Stimulated activated naive B cell treated with anti-CD40 and anti-IgM and Interleukin-4, amounts not matched to agents 10 μg/mL and 1 μg/mL and 100 μg/mL, for 72 hours (primary cell): ENCODE measurements at places on chromosomes 1 and 21.

- no peaks in the 10 kb centered on the region for H3K27me3 ChIP-seq
- peak overlapping the region; percentile 61 for H3K27ac ChIP-seq
- DNase-seq = no peak
- peaks cover 48% of the 10 kb centered on the region for H3K36me3 ChIP-seq
- H3K4me3 ChIP-seq = no peak overlapping the region
Measured at GRCh38 chr1:205792961-205793673, 17.8 kb upstream of the RAB29 start.

DNA sequence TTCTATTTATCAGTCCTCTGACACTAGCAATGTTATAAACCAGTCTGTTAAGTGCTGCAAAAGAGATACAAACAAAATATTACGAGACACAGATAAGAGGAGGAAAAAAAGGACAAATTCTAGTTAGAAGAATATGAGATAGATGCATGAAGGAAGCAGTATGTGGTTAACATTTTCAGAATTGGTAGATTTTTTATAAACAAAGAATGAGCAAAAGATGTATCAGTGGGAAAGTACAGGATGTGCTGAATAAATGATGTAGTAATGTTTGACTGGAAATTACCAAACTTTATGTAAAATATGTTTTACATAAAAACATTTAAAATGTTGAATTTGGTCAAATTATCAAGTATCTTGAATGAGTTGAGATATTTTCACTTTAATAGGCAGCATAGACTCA, 574.2 kb downstream of the NUF2 start:
- no peaks in the 10 kb centered on the region for H3K27me3 ChIP-seq
- H3K4me1 ChIP-seq = no peaks in the 10 kb centered on the region
- H3K4me3 ChIP-seq = no peak overlapping the region
- H3K27ac ChIP-seq = no peak overlapping the region
- no peak for DNase-seq
- H3K36me3 ChIP-seq = no peaks in the 10 kb centered on the region

DNA sequence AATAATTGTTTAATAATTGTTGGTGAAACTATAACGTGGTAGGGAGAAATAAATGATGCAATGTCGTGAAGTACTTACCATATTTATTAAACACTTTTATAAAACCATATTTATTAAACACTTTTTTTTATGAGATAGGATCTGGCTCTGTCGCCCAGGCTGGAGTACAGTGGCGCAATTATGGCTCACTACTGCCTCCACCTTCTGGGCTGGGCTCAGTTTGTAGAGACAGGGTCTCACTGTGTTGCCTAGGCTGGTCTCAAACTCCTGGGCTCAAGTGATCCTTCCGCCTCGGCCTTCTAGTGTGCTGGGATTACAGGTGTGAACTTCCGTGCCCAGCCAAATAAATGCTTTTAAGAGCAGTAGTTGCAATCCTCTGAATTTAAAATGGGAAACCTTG, 76.0 kb upstream of the PGD start:
- no peaks in the 10 kb centered on the region for H3K4me1 ChIP-seq
- H3K36me3 ChIP-seq = peaks cover 17% of the 10 kb centered on the region

- H3K27me3 ChIP-seq = peaks cover 15% of the 10 kb centered on the region
- H3K36me3 ChIP-seq = no peaks in the 10 kb centered on the region
- no peak overlapping the region for H3K27ac ChIP-seq
- H3K4me3 ChIP-seq = no peak overlapping the region
- H3K4me1 ChIP-seq = peaks cover 26% of the 10 kb centered on the region
Measured at GRCh38 chr1:116226017-116226416, 114.8 kb downstream of the MAB21L3 start.

DNA sequence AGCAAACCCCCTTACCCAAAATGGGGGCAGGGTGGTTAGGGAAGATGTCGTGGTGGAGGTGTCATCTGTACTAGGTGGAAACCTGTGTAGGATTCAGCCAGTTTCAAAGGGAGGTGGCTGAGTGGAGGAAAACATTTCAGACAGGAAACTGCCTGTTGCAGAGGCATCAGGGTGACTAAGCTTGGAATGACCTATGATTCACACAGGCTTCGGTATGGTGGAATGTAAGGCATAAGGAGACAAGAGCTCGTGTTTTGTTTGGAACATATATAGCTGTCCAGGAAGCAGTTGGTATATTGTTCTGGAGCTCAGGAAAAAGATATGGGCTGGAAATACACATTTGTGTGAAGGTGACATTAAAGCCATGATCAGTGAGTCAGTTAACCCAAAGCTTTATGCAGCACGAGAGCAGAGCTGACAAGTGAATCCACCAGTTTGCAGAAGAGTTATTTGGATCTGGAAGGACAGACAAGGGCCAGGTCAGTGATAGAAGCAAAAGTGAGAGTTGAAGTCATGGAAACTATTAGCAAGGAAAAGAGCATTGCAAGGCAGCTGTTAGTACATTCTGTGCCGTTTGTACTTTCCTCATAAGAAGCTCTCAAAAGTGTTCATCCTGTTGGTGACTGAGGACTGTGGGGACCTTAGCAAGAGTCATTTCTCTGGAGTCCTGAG, 12.2 kb downstream of the UTP25 start:
- peak overlapping the region; percentile 6 for H3K27ac ChIP-seq
- no peaks in the 10 kb centered on the region for H3K27me3 ChIP-seq
- H3K36me3 ChIP-seq = peaks cover 54% of the 10 kb centered on the region

DNA sequence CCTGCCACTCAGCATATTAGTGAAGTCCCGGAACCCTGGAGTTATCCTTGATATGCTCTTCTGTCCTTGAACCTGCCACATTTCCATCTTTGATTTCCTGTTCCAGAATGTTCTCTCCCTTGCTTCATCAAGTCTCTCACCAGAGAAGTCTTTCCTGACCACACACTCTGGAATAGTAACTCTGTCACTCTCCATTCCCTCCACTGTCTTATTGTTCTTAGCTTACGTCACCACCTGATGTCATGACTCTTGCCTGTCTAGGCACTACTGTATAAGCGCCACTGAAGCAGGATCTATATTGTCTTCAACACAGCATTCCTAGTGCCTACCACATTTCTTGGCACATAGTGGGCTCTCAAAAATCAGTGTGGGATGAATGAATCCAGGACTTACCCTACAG, 65.4 kb upstream of the SMYD2 start:
- H3K36me3 ChIP-seq = no peaks in the 10 kb centered on the region
- H3K4me1 ChIP-seq = peaks cover 5% of the 10 kb centered on the region
- peaks cover 31% of the 10 kb centered on the region for H3K27me3 ChIP-seq
- DNase-seq = no peak
